ENCODE measurements at places on chromosomes 4 and X.

DNA sequence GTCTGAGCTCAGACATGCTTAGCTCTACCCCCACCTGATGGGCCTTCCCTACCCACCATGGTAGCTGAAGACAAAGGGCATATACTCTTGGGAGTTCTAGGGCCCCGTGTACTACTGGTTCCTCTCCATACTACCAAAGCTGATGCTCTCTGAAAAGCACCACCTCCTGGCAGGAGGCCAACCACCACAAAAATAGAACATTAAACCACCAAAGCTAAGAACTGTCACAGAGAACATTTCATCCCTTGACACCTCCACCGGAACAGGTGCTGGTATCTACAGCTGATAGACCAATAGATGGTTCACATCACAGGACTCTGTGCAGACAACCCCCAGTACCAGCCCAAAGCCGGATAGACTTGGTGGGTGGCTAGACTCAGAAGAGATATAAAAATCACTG is 13.4 kb downstream of the EDA2R start:
- no peak for DNase-seq

DNA sequence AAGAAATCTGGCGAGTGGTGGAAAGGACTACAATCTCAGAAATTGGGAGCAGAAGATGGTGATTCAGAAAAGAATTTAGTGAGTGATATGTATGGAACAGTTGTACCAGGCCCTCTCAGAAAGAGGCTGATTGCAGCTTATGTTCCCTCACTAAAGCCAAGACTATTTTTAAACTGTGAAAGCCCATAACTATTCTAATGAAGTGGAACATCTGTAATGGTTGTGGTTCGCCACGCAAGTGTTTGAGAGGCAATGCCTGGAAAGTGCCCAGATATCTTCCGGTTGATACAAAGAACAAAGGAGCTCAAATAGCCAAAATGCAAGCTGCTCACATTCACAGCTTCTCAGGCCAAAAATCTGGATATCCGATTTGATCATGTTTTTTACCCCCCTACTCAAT is 1250.7 kb downstream of the RAPGEF2 start:
- DNase-seq = no peak

DNA sequence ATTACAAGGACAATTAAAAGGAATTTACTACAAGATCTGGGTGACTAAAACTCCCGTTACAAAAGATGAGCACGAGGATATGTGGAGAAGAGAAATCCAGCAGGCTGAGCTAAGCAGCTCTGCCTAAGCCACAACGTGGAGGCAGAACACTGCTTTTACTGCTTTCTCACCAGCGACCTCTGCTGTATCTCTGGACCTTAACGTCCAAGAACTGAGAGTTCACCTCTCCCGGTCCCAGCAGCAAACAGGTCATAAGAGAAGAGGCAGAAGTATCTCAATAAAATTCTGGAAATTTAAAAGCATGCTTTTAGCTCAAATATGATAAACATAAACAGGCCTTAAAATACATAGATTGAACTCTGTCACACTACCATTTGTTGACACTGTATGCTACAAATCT is 81.0 kb downstream of the ADGRA3 start:
- DNase-seq = no peak

DNA sequence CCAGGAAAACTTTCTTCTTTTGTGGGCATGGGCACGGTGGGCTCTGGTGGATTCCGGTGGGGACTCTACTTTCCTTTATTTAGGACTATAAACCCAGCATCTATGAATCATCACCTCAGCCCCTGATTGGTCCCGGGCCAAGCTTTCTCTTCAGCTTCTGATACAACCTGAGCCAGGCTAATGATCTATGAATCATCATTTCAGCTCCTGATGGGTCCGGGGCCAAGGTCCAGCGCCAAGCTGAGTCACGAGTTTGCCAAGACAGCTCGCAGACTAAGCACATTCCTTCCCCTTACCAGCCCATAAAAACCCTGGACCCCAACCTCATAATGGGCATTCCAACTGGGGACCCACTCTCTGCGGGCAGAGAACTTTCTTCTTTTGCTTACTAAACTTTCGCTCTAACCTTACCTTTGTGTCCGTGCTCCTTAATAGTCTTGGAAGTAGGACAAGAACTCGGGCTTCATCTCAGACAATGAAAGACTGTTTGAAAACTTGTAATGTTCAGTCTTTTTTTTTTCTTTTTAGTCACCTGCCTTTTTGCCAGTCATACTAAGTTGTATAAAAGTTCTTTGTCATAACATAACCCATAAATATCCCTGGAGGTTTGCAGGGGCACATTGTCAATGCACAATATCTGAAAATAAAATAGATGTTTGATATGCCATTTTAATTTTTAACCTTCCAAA is 904.9 kb upstream of the EPHA5 start:
- no peak for DNase-seq

DNA sequence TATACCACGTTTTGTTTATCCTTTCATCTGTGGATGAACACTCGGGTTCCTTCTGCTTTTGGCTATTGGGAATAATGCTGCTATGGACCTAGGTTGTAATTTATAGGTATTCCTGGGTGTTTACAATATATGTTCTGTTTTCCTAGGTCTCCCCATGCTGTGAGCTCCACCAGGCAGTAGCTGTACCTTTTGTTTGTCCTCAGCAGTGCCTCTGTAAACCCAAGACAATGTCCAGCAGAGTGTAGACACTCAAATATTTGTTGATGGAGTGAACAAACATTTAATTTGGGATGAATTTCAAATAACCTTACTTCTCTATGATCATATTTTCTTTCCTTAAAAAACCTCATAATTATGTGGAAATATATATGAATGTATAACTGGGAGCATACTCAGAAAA is 259.5 kb upstream of the BOD1L1 start:
- no peak for DNase-seq

GRCh38 chrX:108584617-108585211 is 145.1 kb downstream of the COL4A5 start:
- DNase-seq = no peak

DNA sequence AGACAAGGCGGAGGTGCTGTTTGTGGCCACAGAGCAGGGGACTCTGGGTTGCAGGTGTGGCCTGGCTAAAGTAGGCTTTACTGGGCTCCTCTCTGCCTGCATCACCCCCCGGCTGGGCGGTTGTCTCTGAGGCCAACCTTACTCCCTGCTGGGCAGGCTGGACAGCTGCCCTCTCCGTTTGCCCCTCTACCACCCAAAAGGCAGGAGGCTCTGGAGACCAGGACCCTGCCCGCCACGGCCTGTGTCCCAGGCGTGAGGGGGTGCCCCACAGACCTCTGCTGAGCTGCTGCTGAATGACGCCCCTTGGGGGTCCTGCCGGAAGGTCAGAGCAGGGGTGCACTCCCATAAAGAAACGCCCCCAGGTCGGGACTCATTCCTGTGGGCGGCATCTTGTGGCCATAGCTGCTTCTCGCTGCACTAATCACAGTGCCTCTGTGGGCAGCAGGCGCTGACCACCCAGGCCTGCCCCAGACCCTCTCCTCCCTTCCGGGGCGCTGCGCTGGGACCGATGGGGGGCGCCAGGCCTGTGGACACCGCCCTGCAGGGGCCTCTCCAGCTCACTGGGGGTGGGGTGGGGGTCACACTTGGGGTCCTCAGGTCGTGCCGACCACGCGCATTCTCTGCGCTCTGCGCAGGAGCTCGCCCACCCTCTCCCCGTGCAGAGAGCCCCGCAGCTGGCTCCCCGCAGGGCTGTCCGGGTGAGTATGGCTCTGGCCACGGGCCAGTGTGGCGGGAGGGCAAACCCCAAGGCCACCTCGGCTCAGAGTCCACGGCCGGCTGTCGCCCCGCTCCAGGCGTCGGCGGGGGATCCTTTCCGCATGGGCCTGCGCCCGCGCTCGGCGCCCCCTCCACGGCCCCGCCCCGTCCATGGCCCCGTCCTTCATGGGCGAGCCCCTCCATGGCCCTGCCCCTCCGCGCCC is 920 bp downstream of the HTT-AS start:
- DNase-seq = no peak

- DNase-seq = no peak
Observed at GRCh38 chr4:30720661-30721184, 554 bp downstream of the PCDH7 start.

- no peak for DNase-seq
Observed at GRCh38 chrX:110180928-110181310, 137.0 kb downstream of the AMMECR1 start.

GRCh38 chr4:139552517-139553307 is 3.3 kb downstream of the SETD7 start:
- DNase-seq = no peak

- no peak for DNase-seq
Observed at GRCh38 chrX:29071525-29072320, 484.5 kb downstream of the IL1RAPL1 start.

DNA sequence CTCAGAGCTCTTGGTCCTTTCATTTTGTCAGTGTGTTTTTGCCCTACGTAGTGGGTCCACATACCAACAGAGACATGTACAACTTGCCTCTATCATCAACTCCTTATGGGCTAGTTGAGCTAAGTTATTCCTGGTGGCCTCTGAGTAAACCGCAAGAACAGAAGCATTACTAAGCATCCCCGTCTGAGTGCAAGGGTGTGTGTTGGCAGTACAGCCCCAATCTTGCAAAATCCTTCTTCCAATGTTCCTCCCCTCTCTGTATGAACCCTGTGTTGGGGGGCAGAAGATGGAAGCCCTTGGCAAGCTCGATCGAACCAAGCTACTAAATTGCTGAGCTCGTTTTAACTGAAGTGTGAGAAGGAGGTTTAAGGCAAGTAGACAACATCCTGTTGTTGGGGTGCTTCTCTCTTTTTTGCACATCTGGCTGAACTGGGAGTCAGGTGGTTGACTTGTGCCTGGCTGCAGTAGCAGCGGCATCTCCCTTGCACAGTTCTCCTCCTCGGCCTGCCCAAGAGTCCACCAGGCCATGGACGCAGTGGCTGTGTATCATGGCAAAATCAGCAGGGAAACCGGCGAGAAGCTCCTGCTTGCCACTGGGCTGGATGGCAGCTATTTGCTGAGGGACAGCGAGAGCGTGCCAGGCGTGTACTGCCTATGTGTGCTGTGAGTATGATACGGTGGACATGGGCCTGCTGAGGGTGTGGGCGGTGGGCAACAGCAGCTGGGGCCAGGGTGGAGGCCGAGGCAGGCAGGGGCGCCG is at the start of gene SH2D1A:
SH2D1A (plus strand) TSS at position 447 of the 760 bp plus-strand sequence; CDS start at position 527, 80 bp downstream.
- no peak for DNase-seq

DNA sequence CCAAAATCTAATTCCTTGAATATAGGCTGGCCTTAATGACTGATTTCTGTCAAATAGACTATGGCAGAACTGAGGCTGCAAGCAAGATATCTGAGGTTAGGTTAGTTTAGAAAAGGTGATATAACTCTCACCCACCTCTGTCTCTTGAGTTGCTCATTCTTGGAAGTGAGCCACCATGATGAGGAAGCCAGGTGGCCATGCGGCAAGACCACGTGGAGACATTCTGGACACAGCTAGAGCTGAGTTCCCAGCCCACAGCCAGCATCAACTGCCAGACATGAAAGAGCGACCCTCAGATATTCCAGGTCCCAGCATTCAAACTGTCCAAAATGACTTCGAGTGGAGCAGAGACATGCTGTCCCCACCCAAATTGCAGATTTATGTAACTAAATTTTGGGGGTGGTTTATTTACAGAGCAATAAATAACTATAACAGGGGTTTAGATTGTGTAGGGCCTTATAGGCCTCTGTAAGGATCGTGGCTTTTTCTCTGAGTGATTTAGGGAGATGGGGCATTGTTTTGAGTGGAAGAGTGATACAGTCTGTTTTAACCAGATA is 33.7 kb downstream of the USP53 start:
- no peak for DNase-seq

DNA sequence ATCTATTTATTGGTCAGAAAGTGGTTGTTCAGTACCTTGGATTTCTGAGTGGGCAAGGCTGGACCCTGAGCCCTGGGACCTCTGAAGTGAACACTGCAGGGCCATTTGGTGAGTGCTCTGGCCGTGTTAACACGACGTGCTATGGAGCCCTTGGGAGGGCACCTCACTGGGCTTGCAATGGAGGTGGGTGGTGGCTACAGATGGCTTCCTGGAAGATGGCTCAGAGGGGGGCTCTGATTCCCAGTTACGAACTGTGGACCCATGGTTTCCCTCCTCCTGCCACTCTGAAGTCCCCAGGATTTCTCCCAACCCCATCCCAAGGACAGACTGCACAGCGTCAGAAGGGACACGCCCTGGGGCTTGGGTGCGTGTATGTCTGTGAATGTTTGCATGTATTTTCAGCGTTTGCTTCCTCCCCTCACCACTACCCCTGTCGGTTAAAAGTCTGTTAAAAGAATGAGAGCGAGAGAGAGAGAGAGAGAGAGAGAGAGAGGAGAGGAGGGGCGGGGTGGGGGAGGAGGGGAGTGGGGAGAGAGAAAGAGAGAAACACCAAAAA is 3.7 kb upstream of the RHOH start:
- no peak for DNase-seq

- no peak for DNase-seq
Observed at GRCh38 chr4:74083546-74083945, 15.4 kb downstream of the CXCL2 start.

GRCh38 chrX:132501606-132502005 is 12.8 kb upstream of the MBNL3 start:
- DNase-seq = no peak

DNA sequence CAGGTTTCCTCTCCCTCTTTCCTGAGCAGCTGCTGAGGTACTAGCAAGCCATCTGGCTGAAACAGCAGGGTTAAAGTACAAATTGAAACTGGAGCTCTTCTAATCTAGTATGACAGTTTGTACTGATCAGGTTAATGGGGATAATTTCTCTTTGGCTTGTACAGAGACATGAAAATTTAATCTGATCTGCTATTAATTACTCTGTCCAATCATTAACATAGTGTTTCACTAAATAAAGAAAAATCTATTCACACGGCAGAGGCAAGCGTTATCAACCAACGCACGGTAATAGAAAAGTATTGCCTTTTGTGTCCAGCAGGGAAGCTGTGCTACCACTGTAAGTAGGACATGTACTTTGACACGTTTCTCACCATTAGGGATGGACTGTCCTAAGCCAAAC is 71.1 kb downstream of the IGSF1 start:
- no peak for DNase-seq

DNA sequence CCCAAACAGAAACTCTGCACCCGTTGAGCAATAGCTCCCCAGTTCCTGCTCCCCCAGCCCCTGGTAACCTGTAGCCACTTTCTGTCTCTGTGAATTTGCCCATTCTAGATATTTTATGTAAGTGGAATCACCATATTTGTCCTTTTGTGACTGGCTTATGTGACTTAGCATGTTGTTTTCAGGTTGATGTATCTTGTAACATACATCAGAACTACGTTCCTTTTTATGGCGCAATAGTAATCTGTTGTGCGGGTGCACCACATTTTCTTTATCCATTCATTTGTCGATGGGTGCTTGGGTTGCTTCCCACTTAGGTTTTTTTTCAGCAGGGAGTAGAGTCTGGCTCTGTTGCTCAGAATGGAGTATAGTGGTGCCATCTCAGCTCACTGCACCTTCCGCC is 6.6 kb upstream of the PDZD4 start:
- DNase-seq = no peak

GRCh38 chr4:15926486-15926885 is 12.1 kb downstream of the FGFBP1 start:
- no peak for DNase-seq

- no peak for DNase-seq
Observed at GRCh38 chr4:26867914-26868684, 7.5 kb downstream of the STIM2 start.

DNA sequence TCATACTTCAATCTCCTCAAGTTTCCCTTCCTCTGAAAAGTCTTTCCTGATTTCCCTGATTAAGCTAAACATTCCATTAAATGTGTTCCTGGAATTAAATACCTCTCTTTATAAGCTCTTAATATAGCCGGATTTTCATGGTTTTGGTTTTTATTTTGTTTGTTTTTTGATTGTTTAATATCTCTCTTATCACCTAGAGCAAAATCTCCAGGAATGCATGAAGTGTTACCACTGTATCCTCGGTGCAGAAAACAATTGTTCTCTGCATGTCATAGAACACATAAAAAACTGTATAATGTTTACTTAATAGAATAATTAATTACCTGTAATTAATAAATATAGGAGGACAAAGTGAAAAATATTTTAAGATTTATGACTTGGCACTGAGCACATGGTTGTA is 86.2 kb downstream of the PCDH18 start:
- no peak for DNase-seq

All from hematopoietic multipotent progenitor cell treated with erythropoietin and hydrocortisone succinate and interleukin-3 and kit ligand, for 15 days (in vitro differentiated cells).